Placental pericyte (primary cell): ENCODE measurements at places on chromosomes 1 and 21. TPM values are rescaled to one million over a fixed set of nuclear protein-coding genes. Genes with fewer than 3 reads are reported as not detected.

The HSPA6 gene
- total RNA-seq = 0.29 and 0.88 TPM in 2 replicates

The LAPTM5 gene
- 0.43 TPM in 1 of 2 replicates, not detected in the other for total RNA-seq

The UBE2J2 gene
- 50.1 and 62.3 TPM in 2 replicates for total RNA-seq

The PSMG1 gene
- 34.4 and 47.3 TPM in 2 replicates for total RNA-seq

The MCL1 gene
- total RNA-seq = 177 and 412 TPM in 2 replicates

The RGS4 gene
- total RNA-seq = 2.4 and 538 TPM in 2 replicates

The ATG4C gene
- 3.7 and 10.9 TPM in 2 replicates for total RNA-seq

The CD84 gene
- 0.14 TPM in 1 of 2 replicates, not detected in the other for total RNA-seq

The OR2C3 gene
- total RNA-seq = under 0.01 TPM in 1 of 2 replicates, not detected in the other

The LCE1F gene
- not detected in 2 replicates for total RNA-seq

The BEND5 gene
- total RNA-seq = 0.14 TPM in 1 of 2 replicates, not detected in the other

The LIX1L gene
- total RNA-seq = 27.8 and 43.1 TPM in 2 replicates

The CRNN gene
- not detected in 2 replicates for total RNA-seq

The FALEC gene
- not detected in 2 replicates for total RNA-seq

The KPNA6 gene
- 49.9 and 101 TPM in 2 replicates for total RNA-seq

The ATP8B2 gene
- 171 and 205 TPM in 2 replicates for total RNA-seq

The KRTAP12-2 gene
- total RNA-seq = not detected in 2 replicates

The OR2L3 gene
- not detected in 2 replicates for total RNA-seq

The UBE2G2 gene
- total RNA-seq = 83.2 and 95.3 TPM in 2 replicates

The MAN1C1 gene
- total RNA-seq = 0.14 and 1.3 TPM in 2 replicates

The FCRL1 gene
- not detected in 2 replicates for total RNA-seq

The PLXNA2 gene
- 2.0 and 14.9 TPM in 2 replicates for total RNA-seq

The DDAH1 gene
- total RNA-seq = 47.3 and 73.3 TPM in 2 replicates

The ADPRS gene
- 40.2 and 46.6 TPM in 2 replicates for total RNA-seq

The MEGF6 gene
- total RNA-seq = 1.1 and 2.4 TPM in 2 replicates

The AQP10 gene
- not detected in 2 replicates for total RNA-seq

The ATP1B1 gene
- total RNA-seq = 25.8 and 33.9 TPM in 2 replicates

The OR2AK2 gene
- not detected in 2 replicates for total RNA-seq

The NCMAP gene
- total RNA-seq = not detected in 2 replicates

The FNDC5 gene
- total RNA-seq = 0.22 and 0.29 TPM in 2 replicates

The CLK2 gene
- 22.8 and 32.9 TPM in 2 replicates for total RNA-seq

The KRTAP10-11 gene
- not detected in 2 replicates for total RNA-seq

The LAMB3 gene
- total RNA-seq = 4.6 and 28.9 TPM in 2 replicates

The HYI gene
- total RNA-seq = 126 and 202 TPM in 2 replicates

The PCBP3 gene
- 0.86 and 4.6 TPM in 2 replicates for total RNA-seq

The LPGAT1 gene
- total RNA-seq = 23.6 and 43.8 TPM in 2 replicates

The DENND2C gene
- total RNA-seq = 0.44 and 1.7 TPM in 2 replicates

The HLX gene
- total RNA-seq = 8.2 and 18.2 TPM in 2 replicates

The CAPN9 gene
- not detected in 2 replicates for total RNA-seq

The CFAP74 gene
- total RNA-seq = not detected in 2 replicates

The CTSK gene
- total RNA-seq = 90.2 and 215 TPM in 2 replicates
